ENCODE measurements at places on chromosomes 12 and 14.
A peak's percentile ranks its signal among the peaks of the same experiment; 100 is the strongest.

DNA sequence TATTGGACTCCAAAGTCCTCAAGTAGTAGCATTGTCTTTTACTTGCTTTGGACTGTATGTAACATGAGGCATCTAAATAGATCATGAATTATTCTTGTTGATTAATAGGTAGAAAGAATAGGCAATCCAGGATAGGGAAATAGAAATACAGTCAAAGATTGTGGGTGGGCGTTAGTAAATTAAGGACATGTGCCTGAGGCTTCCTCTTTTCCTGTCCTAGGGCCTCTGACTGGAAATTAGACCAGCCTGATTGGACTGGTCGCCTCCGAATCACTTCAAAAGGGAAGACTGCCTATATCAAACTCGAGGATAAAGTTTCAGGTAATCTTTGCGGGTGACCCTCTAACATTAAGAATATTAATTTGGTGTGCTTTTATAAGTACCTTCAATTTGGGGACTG, 7.6 kb downstream of the NECAP1 start:
- no peak for DNase-seq

DNA sequence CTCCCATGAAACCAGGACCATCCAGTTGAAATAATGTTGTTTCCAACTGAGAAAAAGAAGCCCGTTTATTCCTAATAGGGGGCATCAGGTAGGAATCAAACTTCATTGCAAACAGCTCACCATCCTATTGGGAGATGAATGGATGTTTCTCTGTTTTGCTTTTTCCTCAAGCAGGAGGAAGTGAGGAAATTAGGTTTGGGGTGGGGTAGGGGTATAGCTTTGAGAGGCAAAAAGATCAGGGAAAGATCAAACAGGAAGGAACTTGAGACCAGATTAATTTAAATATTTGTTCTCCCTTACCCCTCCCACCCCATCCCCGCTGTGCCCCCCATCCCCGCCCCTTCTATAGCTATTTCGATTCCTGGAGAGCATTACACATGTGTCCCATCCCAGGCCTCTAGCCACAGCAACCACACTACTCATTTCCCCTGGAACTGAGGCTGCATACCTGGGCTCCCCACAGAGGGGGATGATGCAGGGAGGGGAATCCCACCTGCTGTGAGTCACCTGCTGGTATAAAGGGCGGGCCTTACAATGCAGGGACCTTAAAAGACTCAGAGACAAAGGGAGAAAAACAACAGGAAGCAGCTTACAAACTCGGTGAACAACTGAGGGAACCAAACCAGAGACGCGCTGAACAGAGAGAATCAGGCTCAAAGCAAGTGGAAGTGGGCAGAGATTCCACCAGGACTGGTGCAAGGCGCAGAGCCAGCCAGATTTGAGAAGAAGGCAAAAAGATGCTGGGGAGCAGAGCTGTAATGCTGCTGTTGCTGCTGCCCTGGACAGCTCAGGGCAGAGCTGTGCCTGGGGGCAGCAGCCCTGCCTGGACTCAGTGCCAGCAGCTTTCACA, at the start of gene IL23A:
TSS of gene IL23A (plus strand) at position 577 of the 850 bp plus-strand sequence. CDS start at position 738, 161 bp downstream.
- peak; percentile 39 for DNase-seq

GRCh38 chr14:103250874-103251273, 83.2 kb upstream of the EIF5 start:
- DNase-seq = no peak

GRCh38 chr14:51453869-51454268, 197.8 kb upstream of the FRMD6 start:
- DNase-seq = no peak

GRCh38 chr14:51516706-51517395, 134.9 kb upstream of the FRMD6 start:
- DNase-seq = no peak

DNA sequence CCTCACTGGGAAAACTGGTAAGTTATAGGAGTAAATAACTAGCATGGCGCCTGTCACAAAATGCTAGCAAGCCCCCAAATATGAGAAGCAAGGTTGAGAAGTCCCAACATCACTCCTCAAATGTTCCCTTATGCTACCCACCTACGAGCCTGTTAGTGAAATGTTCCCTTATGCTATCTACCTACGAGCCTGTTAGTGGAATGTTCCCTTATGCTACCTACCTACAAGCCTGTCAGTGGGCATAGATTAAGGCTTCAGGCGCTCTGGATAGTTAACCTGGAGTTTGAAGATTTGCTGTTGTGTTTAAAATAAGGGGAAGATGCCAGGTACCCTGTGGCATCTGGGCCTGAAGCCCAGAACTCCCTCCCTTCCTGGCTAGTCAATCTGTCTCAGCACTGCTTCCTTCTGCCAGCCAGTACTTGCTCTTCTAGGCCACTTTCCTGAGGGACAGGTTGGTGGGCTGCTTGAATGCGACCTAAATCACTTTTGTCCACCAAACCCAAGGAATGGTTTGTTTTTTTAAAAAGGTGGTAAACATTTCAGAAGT, 67.1 kb upstream of the SINHCAF start:
- no peak for DNase-seq

DNA sequence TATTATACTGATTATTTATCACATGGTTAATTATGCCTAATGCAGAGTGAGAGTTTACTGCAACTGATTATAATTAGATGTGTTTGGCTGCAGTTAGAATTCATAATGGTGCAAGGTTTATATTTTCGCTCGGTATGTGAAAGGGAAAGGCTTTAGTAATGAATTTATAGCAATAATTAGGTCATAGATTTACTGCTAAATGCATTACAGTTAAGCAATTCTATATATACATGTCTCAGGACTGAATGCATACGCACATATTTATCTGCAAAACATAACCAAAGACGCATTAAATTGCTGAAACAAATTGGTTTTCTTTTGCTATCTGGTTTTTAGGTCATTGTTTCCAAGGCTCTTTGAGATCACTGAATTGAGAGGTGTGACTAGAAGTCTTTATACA, 428.1 kb upstream of the PDE3A start:
- DNase-seq = no peak

DNA sequence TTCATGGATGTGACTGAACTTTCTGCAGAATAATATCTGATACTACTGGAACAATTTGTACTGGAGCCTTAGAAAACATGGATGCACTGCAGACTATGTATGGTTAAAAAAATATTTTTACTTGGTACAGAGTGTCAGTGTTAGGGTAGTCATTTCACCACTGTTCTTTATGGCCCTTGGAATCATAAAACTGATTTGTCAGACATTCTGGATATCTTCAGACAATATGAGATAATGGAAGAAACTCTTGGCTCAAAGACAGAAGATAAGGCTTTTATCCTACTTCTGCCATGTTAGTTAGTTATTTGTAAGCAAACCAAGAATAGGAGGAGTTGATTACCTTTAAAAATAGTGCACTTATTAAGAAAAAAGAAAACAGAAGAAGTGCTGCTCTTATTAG, 209.4 kb downstream of the LRIG3 start:
- DNase-seq = no peak

GRCh38 chr12:104855599-104855998, 102.5 kb downstream of the SLC41A2 start:
- DNase-seq = no peak

DNA sequence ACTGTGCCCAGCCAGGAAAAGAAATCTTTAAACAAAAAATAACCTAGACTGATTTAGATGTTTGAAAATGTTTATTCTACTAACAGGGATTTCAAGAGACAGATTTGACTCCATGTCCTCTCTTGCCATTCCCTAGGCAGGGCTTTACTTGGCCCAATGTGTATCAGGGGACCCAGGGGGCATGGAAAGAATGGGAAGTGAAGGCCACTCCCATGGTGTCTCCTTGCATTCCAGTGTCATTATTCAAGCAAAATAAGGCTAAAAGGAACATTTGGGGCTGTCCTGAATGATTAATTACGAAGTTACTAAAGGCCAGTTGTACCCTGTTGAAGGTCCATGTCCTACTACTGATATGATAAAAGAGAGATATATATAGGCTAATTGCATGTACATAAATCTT, 151.9 kb upstream of the ATF7IP start:
- no peak for DNase-seq

DNA sequence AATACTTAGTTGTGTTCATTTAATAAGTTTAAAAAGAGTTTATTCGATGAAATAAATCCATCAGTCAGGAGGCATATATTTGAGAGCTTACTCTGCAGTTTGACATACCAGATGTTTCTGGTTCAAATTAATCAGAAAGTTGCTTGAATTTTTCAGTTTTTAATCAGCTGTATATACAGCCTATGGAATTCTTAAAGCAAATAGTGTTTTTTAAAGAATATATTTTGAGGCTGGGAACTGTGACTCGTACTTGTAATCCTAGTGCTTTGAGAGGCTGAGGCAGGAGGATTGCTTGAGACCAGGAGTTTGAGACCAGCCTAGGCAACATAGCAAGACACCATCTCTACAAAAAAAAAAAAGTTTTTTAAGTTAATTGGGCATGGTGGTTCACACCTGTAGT, 112.1 kb downstream of the MON2 start:
- no peak for DNase-seq

GRCh38 chr14:71891970-71892369, 40.3 kb upstream of the RGS6 start:
- no peak for DNase-seq

Measured in urothelium cell line (cell line).